Fibroblast of lung (primary cell): ENCODE measurements at places on chromosomes 2 and 18. TPM values are rescaled to one million over a fixed set of nuclear protein-coding genes. Genes with fewer than 3 reads are reported as not detected.

The COPS9 gene
- 104 and 135 TPM in 2 replicates for total RNA-seq

The WDPCP gene
- 8.4 and 8.7 TPM in 2 replicates for total RNA-seq

The NT5C1B gene
- total RNA-seq: not detected in 2 replicates

The SLC30A3 gene
- total RNA-seq: under 0.01 TPM in 1 of 2 replicates, not detected in the other

The SPEG gene
- total RNA-seq: 13.1 and 20.1 TPM in 2 replicates
